ENCODE measurements at places on chromosomes 6 and 20. TPM values are rescaled to one million over a fixed set of nuclear protein-coding genes. Genes with fewer than 3 reads are reported as not detected.

Gene MARCKS
- 121 TPM for total RNA-seq

Gene CST4
- total RNA-seq = 0.78 TPM

Gene TUBB1
- not detected for total RNA-seq

Gene C6orf15
- total RNA-seq = not detected

Gene KHDRBS2
- not detected for total RNA-seq

Gene MAP3K5
- 21.2 TPM for total RNA-seq

Measured in epithelial cell of alveolus of lung (primary cell).